ENCODE measurements at places on chromosomes 7 and 10.
A peak's percentile ranks its signal among the peaks of the same experiment; 100 is the strongest.

DNA sequence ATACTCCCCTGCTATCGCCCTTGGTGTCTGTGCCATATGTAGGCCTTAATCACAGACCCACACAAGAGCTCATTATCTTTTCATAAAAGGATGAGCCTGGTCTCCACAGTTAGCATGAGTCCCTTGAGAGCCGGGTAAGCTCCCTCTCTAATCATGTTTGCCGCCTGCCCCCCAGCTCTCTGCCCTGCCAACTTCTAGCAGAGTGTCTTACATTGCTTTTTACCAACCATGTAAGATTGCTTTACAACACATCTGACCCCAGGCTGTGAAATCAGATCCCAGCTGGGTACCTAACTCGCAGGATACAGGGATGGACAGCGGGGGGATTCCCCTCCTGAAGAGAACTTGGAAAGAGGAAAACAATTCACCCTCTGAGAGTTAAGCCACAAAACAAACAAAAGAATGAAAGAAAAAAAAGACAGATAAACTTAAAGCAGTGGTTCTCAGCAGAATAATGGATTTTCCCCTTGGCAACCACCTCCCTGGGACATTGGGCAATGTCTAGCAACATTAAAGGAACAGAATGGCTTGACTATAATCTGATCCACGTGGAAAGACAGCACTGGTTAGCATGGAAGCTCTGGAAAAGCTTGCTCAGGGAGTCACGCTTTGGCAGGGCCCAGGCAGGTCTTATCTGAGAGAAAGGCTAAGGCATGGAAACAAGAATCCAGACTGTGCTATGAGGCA, 39.4 kb upstream of the ATOH7 start:
- DNase-seq, result no peak

DNA sequence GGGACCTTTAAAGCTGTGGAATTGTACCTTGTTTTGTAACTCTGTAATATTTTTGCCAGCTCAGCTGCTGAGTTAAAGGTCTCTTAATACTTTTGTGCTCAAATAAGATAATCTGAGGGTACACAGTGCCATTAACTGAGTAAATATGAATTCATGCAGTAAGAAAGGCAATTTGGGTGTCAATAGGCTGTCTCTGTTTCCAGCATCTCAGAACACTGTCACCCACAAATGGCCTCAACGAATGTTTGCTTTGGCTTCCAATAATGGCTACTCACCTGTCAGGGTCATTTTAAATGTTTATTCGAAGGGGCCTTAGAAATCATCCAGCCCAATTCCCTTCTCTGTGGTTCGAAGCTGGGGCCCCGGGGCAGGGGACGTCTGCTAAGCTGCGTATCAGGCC, 225.4 kb downstream of the ZMYND11 start:
- DNase-seq, result no peak

- no peak for DNase-seq
Measured at GRCh38 chr10:73561192-73561591, 29.9 kb downstream of the USP54 start.

GRCh38 chr7:1768832-1769231, 98.8 kb downstream of the ELFN1 start:
- no peak for DNase-seq

DNA sequence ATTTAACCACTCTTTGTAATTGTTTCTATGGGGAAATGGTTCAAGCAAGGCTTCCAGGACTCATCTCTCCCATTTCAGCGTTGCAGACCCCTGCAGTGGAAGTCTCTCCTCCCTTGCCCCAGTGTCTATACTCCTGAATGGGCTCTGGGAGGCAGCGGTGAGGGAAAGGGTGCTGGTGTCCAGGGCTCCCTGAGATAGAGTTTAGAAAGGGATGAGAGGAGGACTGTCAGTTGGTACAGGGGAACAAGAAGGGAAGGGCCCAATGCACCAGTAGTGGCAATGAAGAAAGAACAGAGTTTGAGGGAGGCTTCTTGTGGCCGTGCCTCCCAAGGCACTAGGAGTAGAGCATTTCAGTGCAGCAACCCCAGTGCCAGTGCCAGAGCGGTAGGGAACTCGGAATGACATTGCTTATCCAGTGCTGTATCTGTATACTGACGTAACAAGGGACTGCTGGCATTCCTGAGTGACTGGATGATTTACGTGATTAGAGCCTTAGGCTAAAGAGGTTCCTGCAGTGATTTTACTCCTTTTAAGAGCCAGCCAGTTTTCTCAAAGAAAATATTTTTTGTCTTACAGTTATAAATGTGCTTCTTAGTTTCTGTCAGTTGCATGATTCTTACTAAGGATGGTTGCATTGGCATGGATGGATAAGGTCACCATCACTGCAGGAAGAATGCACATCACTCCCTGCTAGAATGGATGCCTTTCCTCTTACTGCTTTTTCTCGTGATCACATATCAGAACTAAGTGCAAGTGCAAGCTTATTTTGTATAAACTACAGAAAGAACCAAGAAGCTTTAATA, 28.0 kb downstream of the PRPF18 start:
- peak; percentile 31 for DNase-seq

- DNase-seq, result peak; percentile 17
Measured at GRCh38 chr7:34612661-34613060, 45.4 kb upstream of the NPSR1 start.

GRCh38 chr7:102077081-102077480, 209.6 kb upstream of the SH2B2 start:
- DNase-seq, result no peak

GRCh38 chr10:93435621-93436397, 46.3 kb downstream of the MYOF start:
- DNase-seq, result no peak

DNA sequence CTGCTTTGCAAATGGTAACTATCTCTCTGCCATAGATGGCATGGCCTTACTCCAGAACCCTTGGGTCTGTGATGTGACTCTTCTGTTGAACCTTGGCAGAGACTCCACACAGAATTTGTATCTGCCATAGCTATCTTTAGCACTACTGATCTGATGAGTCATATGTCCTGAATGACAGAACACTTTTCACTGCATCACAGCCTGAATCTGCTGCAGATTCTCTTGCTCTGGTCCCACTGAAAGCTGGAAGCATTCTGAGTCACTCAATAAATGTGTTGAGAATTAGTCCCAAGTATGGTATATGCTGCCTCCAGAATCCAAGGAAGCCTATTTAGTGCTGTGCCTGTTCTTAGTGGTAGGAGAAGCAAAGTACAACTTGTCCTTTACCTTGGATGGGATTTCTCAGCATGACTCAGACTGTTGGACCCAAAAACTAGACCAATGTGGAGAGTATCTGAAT, 39.5 kb upstream of the ANKRD1 start:
- peak; percentile 92 for DNase-seq

- DNase-seq, result no peak
Measured at GRCh38 chr10:4083509-4084003, 298.5 kb upstream of the KLF6 start.

DNA sequence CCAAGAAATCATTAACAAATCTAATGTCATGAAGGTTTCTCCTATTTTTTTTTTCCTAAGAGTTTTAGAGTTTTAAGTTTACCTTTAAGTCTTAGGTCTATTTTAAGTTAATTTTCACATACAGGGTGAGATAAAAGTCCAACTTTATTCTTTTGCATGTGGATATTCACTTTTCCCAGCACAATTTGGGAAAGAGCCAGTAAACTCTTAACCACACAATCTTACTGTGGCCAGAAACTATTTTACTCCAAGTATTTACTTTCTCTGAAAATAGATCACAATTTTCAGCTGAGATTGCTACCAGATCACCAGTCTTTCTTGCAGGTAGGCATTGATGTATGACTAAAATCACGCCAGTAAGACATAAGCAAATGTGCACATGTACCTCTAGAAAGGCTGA, 728.5 kb downstream of the TNS3 start:
- no peak for DNase-seq

DNA sequence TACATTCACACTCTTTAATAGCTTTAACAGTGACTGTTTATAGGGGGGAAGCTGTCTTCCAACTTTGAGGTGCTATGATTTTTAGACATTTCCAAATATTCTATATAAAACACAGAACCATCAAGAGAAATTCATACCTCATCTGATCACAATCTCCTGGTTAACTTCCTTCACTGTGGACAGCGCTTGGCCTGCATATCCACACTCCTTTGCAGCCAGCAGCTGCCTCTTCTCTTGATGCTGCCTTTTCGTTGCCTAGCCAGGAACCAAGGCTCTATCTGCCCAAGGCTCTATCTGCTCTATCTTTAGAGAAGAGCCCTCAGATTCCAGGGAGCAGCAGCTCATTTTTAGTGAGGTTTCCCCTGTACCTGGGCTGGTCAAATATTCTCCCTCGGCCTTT, 252.0 kb downstream of the PTEN start:
- DNase-seq, result no peak

- DNase-seq, result no peak
Measured at GRCh38 chr7:86981127-86981526, 78.3 kb downstream of the ELAPOR2 start.

DNA sequence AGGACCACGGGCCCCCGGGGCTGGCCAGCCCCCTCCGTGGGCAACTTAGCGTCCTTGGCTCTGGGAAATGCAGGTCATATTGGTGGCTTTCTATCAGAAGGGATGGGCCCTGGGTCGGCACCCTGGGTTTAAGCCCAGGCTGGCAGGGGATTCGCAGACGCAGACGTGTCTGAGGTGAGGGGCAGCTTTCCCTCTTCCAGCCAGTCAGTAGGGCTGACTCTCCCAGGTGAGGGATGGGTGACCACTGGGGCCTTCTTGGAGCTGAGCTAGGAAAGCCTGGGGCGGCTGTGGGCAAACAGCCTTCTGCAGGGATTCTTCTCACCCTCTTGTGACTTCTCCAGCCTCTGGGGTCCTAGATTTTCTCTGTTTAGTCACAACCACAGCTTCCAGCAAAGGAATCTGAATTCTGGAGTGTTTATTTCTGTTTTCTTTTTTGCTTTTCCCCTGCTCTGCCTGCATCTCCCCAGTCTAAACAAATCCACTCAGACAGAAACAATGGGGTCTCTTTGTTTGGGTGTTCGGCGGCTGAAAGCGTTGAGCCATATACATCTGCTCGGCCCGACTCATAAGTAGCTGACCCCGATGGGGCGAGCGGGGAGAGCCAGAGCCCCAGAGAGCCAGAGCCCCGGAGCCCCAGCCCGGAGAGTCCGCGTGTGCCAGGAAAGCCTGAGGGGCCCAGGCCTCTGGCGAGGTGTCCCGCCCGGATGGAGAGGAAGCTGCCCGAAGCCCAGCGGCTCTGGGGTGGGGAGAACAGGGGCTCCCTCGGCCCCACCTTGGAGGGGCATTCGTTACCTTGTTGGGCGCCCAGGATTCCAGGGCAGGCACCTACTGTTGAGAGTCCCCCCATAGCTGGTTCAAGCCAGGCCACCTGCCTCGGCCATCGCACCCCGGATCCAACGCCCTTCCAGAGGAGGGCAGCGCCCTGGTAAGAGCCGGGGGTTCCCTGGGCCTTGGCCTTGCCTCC, 2.0 kb downstream of the MNX1 start:
- DNase-seq, result no peak

- no peak for DNase-seq
Measured at GRCh38 chr7:116509982-116510579, 10.5 kb downstream of the CAV2 start.

- no peak for DNase-seq
Measured at GRCh38 chr10:86708783-86709380, 40.6 kb downstream of the LDB3 start.

DNA sequence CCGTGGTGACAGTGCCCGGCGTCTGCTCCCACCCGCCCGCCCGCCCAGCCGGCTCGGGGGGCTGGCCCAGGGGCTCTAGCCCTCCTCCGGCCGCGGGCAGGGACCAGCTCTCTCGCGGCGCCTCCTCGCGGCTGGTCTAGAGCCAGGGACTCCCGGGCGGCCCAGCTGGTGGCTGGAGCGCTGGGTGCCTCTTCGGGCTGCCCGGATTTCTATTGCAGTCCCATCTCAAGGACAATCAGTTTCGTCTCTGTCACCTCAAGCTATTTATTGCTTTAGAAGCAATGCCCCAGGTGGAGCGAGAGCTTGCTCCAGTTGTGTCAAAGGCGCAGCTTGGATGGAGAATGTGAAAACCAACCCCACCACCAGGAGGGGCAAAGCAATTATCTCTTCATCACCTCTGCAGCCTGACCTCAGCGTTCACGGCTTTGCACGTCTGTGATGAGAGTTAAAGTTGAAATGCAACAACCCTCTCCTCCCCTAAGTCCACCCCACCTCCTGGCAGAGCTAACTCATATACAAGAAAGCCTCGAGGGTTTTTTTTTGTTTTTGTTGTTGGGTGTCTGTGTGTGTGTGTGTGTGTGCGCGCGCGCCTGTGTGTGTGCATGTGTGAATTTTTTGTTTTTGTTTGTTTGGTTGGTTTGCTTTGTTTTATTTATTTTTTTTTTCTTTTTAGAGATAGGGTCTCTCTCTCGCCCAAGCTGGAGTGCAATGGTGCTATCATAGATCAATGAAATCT, at the start of gene ITGA8:
ITGA8 (minus strand) TSS at position 24 of the 736 bp plus-strand sequence. CDS start 151 bp downstream, outside the sequence.
- DNase-seq, result no peak

DNA sequence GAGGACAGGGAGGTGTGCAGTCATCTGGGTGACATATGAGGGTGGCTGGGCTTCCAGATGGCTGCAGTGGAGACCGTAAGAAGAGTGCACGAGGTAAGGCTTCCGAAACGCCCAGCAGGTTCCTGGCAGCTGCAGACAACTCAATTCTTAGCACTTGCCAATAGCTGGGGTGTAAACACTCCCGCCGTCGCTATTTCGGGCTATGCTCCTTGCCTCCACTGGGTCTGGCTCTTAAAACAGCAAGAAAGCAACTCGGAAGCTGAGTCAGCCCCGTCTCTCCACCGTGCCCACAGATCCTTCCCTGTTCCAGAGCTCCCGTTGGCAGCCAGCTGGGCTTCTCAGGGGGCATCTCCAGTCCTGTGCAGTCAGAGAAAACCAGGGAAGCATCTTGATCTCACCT, 6.1 kb upstream of the PDGFA start:
- no peak for DNase-seq

- no peak for DNase-seq
Measured at GRCh38 chr7:135190703-135191102, 20.2 kb upstream of the CYREN start.

DNA sequence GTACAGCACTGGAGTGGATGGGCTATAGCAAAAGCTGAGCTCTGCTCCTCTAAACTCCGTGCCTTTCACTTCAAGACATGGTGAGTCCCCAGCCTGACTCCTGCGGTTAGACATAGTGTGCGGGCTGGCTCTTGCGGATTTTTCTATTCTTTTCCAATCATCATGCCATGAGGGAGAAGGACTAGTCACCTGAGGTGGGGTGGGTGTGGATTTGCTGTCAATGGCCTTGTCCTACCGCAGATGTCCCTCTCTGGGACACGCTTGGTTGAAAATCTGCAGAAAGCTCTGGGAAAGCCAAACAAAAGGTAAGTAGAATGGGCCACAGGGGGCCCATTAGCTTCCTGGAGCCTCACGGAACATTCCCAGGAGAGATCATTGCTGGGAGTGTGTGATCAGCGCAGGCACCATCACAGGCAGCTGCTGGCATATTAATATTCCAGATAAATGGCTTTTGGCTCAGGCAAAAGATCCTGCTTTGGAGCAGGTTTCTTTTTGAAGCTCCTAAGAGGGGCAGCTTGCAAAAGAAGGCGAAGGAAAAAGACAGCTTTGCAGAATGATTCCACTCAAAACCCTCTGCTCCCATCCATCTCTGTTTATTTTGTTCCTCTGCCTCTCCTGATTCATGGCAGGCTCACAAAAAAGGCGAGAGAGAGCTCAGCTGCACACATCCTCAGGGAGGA, 509.0 kb upstream of the ZMIZ1 start:
- DNase-seq, result no peak

GRCh38 chr10:118920206-118920605, 109.3 kb upstream of the NANOS1 start:
- DNase-seq, result no peak
